Epithelial cell of proximal tubule (primary cell): ENCODE measurements at places on chromosomes 5 and 9.

- DNase-seq: no peak
These were observed 125.1 kb downstream of the HACD4 start for GRCh38 chr9:20906326-20906725.

DNA sequence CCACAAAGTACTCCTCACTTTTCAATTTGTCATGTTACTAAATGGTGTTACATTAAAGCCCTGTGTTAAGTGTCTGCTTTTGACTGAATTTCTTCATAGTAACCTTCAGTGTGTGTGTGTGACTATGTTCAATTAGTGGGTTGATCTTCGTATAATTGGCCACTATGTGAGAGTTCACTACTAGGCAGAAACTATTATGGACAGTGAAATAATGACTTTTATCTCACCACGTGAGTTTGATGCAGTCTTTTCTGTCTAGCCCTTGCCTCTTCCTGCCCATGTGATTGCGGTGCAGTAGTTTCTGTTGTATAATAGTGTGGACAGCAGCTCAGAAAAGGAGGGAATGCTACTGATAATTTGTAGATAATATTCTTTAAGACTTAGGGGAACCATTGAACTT is 1.8 kb upstream of the MAML1 start:
- DNase-seq: no peak

GRCh38 chr5:31378838-31379237 is 153.1 kb downstream of the DROSHA start:
- no peak for DNase-seq

- DNase-seq: no peak
These were observed 43.9 kb upstream of the GLIPR2 start for GRCh38 chr9:36092509-36093215.

DNA sequence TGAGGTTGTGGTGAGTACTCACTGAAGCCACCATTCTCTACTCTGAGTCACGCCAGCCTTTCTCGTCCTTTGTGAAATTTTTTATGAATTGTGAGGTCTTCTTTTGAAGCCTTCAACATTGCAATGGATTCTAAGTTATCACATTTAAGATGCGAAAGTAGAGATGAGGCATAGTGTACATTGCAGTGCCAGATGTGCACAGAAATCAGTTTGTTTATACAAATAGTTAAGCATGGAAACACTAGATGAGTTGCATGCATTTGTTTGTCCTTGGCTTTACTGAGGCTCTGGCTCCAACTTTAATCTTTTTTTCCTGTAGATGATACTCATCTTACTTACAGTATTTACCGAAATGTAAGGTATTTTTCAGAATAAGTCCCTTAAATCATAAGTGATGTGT is 453.7 kb upstream of the RIOK2 start:
- no peak for DNase-seq

- DNase-seq: no peak
These were observed 431.1 kb downstream of the DTWD2 start for GRCh38 chr5:118557251-118557661.
